ENCODE measurements at places on chromosomes 11 and 22.

DNA sequence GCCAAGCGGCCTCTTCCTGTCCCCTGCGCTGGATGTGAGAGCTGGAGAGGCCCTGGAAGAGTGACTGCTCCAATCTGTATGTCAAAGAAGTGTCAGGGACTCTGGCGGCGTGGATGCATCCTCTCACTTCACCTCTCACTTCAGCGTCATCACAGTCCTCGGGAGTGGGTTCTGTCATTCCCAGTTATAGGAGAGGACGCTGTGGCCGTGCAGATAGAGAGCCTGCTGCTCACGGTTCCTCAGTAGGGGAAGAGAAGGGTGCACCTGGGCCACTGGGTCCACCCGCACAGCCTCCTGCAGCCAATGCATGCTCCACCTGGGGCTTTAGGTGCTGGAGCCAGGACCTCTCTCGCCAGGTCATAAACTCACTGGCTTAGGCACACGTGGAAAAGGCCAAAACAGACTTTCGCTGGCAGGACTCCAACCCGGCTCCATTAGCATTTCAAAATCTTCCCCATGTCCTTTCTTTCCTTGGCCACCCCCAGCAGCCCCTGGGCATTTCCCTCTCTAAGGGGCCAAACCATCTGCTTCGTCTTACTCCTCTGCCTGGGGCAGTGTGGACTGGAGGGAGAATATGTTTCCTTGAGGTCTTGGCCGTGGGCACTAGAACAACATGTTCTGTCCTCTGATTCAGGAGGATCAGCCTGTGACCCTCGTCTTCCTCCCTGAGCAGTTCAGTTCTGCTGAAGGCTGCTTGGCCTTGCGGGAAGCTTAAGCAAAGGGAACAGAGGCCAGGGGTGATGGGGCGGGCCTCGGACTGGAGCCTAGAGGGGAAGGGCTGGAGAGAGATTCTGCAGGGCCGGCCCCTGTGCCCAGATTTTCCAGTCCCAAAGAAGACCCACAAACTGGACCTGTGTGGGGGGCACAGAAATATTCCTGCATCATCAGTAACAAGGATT lies 57.8 kb downstream of the ST14 start:
- no peak for DNase-seq

DNA sequence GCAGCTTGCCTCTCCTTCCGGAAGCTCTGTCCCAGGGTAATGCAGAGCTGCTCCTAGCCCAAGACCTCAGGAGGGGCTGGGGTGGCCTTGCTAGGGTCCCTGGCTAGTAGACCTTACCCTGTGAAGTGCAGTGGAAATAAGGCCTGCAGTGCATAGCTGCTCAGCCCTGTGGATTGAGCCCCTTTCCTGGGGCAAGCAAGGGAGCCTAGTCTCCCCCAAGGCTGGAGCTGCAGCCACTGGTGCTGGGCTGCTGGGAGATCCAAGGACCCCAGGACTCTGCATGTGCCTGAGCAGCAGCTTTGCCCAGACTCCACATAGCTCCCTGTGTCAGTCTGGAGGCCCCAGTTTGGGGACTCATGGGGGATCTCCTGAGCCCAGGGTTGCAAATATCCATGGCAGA lies 57.9 kb downstream of the FANCF start:
- no peak for DNase-seq

- no peak for DNase-seq
These were observed 12.3 kb downstream of the ENDOD1 start for GRCh38 chr11:95101935-95102334.

DNA sequence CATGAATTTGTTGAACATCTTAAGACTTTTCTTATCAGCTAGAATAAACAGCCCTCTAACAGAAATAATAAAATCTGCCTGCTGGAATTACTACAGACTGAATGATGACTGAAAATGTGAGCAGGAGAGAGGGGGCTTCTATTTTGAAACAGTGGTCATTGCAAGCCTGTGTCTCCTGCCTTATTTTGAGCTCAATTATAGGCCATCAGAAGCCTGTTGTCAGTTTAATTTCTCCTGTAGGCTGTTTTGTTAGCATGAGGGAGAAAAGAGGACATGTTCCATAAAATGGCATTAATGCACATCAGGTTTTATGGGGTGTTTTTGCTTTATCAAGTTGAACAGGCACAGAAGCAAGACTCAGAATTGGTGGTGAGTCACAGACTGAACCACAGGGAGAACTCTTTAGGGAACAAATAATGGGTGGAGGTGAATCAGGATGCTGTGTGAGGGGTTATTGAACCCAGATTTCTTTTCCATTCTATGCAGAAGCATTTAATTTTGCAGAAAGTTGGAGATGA lies 129.1 kb downstream of the PARVA start:
- DNase-seq = no peak

DNA sequence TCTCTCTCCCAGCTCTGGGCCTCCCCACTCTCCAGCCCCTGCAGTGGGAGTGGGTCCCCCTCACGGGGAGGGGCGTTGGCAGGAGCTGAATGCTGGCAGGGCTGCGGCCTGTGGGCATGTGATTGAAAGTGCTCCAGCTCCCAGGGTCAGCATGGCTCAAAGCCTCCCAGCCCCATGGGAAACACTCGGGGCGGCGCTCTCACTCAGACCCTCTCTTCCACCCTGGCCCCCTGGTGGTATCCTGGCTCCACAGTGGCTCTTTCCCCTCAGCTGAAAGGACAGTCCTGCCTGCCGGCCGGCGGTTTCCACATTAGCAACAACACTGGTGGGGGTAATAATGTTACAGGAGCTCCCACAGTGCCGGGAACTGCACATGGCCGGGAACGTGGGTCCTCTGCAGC lies 35.5 kb downstream of the POLR3H start:
- no peak for DNase-seq

DNA sequence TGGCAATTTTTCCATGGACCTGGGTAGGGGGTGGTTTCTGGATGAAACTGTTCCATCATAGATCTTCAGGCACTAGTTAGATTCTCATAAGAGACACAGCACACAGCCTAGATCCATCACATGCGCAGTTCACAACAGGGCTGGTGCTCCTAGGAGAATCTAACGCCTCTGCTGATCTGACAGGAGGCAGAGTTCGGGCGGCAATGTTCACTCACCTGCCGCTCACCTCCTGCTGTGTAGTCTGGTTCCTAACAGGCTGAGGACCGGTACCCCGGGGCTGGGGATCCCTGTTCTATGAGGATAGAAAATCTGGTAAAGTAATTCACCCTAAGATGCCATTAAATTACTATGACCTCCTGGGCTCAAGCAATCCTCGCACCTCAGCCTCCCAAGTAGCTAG lies 318.0 kb downstream of the KIRREL3 start:
- DNase-seq = no peak

- DNase-seq = peak; percentile 45
These were observed 161.1 kb upstream of the CCDC179 start for GRCh38 chr11:23021287-23021863.

- DNase-seq = no peak
These were observed 156.4 kb downstream of the ATG16L2 start for GRCh38 chr11:72970557-72971118.

- DNase-seq = no peak
These were observed 1013.9 kb upstream of the CCDC90B start for GRCh38 chr11:84300092-84300491.

GRCh38 chr11:78061088-78061920 lies 2.4 kb upstream of the THRSP start:
- no peak for DNase-seq
